ENCODE measurements at places on chromosomes 12 and 14.

DNA sequence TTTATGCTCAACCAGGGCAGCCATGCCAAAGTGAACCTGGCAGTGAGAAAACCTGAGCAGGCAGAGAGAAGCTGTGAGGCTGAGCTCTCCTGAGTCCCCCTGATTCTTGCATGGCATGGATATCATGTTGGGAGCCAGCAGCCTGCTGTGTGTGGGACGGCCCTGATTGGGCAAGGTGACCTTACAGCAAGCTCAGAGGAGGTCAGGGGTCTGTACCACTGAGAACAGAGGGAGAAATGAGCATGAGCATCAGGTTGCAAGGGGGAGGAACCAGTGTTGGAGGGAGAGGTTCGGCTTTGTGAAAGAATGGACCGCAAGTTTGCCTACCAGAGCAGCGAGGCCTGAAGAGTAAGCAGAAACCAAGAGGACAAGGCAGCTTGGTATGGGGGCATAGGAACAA is 59.1 kb upstream of the PTGR2 start:
- no peak for DNase-seq

GRCh38 chr14:98411154-98411553 is 860.8 kb downstream of the BCL11B start:
- DNase-seq, result no peak

- no peak for DNase-seq
Measured at GRCh38 chr14:74829251-74829650, 46.7 kb downstream of the PROX2 start.

DNA sequence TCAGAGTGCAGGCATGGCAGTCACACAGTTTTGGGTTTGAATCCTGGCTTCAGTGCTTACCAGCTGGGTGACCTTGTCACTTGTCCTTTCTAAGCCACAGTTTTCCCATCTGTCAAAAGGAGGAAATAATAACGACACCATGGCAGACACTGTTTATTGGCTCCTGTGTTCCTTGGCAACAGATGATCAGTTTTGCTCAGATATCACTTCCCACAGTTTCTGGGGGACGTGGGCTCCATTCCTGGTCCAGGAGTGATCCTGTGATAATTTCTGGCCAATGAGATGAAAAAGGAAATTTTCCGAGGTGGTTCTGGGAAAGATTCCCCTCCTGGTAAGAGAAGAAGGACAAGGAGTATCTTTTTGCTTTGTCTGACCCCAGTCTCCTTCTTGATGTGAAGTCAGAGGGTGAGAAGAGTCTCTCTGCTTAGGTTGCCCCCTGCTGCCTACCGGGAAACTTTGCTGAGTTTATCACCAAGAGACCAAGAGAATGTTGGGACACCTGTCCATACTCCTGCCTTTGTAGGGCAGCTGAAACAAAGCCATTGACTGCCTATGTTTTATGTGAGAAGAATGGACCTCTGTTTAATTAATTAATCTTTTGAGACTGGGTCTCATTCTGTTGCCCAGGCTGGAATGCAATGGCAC is 178.9 kb upstream of the NRXN3 start:
- DNase-seq, result no peak

DNA sequence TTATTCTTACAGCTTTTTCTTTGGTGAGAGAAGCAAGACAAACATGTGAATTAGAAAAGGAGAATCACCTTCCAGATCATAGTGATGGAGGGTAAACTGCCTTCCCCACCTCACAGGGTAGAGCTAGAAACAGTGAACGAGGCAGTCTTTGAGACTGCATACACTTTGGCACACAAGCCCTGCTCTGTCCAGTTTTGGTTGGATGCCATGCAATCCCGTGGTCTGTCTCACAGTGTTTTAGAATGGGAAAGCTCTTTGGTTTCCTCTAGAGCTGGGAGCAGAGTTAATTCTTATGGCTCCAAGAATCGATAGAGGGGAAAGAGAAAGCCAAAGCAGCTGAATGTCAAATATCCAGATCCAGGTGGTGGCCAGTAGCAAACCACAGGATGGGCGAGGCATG is 21.9 kb downstream of the TDP1 start:
- no peak for DNase-seq

- no peak for DNase-seq
Measured at GRCh38 chr12:63508543-63508942, 159.8 kb downstream of the DPY19L2 start.

- peak; percentile 76 for DNase-seq
Measured at GRCh38 chr12:12398026-12398859, 41.4 kb downstream of the BORCS5 start.

DNA sequence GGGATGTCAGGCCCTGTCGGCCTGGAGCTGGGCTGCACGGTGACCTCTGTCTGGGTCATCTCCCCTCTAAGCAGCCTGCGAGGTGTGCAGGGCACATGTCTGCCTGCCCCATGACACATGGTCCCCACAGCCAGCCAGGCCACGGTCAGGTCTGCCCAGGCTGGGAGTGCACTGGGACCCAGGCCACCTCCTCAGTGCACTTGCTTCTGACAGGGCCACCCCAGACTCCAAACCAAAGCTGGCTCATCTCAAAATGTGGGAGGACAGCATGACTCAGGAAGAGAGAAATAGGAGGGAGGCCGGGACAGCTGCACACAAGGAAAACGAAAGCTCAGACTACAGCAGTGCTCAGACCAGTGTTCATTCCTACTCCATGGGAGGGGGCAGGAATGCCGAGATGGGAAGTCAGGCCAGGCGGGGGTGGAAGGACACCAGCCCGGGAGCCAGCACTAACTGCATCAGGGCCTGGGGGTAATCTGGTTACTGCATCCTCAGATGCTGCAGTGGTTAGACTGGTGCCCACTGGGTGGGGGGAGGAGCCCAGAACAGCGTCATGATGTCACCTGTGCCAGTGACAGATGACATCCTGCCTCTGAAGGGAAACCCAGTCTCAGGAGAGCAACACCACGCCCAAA is 4.0 kb downstream of the P2RX2 start:
- no peak for DNase-seq

GRCh38 chr14:69848903-69849391 is 30.3 kb upstream of the SMOC1 start:
- no peak for DNase-seq

DNA sequence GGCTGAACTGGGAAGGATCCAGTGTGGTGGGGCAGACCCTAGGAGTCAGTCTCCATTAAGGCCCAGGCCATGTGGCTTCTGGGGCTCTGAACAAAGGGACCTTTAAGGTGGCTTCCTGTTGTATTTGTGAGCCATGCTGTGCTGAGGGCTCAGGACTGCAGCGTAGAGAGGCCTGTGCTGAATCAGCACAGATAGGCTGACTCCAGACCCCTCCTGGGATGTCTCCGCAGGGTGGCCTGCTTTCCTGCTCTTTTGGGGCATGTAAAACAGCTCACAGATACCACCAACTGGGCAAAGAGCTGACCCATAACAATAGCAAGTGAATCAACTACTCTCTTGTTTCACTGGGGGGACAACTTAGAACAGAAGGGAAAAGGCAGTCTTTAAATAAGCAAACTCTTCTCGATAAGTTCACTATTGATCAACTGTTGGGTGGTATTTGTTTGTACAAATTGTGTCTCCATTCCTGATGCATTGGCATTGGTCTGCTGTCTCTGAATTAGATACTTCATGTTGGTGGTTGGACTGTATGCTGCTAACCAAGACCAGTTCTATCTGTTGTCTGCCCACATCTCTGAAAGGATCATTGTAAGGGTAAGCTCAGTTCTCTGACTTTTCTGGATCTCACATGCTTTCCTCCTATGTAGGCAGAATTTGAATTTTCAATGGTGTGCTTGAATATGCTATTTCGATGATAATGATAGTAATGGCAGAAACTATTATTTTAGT is 71.8 kb downstream of the MYRFL start:
- no peak for DNase-seq

DNA sequence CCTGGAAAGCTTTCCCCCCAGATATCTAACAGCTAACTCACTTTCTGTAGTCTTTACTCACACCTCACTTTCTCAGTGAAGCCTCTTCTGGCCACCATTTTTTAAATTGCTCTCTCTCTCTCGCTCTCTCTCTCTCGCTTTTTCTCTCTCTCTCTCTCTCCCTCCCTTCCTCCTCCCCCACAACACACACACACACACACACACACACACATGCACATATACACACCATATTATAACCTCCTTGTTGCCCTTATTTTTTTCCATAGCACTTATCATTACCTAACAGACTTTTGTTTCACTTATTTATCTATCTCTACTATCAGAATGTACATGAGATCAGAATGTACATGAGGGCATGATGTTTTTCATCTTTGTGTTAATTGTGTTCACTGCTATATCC is 156.8 kb downstream of the DUSP6 start:
- DNase-seq, result no peak

All from suprapubic skin (tissue), 4 donors.